ENCODE measurements at places on chromosomes 11 and 22.

- DNase-seq: no peak
These were observed 59.4 kb upstream of the CHRM4 start for GRCh38 chr11:46450846-46451477.

DNA sequence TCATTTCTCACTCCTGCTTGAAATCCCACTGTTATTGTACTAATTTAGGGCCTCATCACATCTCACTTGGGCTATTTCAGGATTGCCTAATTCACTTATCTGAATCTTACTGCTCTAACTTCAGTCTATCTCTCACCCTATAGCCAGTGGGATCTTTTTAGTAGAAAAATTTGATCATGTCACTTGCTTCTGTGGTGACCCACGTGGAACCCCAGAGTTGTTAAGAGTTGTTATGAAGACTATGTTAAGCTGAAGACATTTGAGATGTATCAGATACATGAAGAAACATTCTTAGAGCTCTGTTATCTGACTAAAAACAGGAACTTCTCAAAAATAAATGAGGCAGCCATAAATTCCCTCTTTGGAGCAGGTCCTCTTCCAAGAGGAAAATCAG lies 1375.6 kb upstream of the TENM4 start:
- DNase-seq: no peak

DNA sequence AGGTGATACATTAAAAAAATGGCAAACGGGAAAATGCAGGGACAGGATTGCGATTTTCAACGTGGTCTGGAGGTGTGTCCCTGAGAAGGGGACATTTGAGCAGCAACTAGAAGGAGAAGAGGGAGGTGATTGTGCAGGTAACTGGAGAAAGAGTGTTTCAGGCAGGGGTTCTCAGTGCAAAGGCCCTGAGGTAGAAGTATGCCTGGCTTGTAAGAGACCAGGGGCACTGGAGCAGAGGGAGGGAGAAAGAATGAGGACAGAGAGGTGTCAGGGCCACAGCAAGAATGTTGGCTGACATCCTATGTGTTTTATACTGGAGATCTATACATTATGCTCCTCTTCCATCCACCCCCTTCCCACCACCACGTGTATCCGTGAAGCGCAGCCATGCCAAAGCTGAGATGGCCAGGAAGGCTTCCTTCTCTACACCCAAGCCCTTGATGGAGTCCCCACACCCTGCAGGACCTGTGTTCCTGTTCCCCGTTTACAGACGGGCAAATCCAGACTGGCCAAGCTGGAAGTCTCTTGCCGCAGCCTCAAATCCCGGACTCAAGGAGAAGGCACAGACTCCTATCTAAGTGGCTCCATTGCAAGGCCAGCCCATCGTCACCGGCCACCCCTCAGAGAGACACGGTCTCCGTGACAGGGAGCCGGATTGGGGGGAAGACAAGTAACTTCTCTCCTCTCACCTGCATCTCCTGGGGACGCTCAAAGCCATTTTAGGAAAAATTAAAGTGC lies 416.1 kb downstream of the MN1 start:
- DNase-seq: no peak

GRCh38 chr11:27894552-27894951 lies 194.3 kb upstream of the BDNF start:
- peak; percentile 26 for DNase-seq

GRCh38 chr11:116353589-116353988 lies 419.2 kb downstream of the BUD13 start:
- DNase-seq: no peak

DNA sequence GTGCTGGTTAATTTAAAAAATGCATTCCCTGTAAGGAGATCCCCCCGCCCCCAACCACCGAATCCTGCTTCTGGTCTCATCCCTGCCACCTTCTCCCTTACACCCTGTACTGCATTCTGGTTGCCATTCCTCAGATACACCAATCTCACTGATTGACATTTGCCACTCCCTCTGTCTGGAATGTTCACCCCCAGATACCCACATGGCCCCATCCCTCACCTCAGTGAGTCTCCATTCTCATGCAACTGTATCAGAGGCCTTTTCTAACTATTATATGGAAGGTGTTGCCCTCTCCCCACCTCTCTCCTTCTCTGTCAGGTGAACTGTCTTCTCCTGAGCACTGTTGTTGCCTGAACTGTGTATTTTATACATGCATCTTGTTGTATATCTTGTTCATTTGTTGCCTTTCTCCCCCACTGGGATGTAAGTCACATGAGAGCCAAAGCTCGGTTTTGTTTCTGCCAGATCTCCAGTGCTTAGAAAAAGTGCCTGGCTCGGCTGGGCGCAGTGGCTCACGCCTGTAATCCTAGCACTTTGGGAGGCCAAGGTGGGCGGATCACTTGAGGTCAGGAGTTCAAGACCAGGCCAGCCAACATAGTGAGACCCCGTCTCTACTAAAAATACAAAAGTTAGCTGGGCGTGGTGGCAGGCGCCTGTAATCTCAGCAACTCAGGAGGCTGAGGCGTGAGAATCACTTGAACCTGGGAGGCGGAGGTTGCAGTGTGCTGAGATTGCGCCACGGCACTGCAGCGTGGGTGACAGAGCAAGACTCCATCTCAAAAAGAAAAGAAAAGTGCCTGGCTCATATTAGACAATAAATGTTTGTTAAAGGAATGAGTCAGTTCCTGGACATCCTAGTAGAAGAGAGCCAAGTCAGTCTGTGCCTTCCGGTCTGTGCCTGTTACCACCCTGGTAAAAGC lies 61.0 kb downstream of the TNRC6B start:
- peak; percentile 43 for DNase-seq

GRCh38 chr22:27972732-27973698 lies 54.0 kb upstream of the PITPNB start:
- DNase-seq: no peak

DNA sequence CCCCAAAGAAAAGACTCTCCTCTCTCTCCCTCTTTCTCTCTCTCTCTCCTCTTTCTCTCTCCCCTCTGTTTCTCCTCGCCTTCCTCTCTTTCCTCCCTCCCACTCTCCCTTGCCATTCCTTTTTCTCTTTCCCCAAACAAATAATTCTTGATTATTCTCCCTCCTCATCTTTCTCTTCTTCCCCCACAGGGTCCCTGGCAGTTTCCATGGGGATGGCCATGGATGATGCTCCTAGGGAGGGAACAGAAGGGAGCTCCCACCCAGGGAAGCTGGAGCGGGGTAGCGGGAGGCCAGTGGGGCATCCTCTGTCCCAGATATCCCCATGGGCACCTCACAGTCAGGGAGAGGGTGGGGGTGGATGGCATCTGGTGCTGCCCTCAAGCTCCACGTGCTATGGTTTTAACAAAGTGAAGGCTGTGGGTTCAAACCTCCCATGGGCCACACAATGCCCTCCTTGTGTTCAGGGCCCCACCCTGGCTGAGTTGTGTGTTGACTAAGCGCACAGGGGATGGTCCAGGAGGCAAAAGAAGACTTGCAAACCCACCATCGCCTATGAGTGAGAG lies 266.4 kb downstream of the BUD13 start:
- no peak for DNase-seq

- DNase-seq: peak; percentile 84
These were observed 52.4 kb downstream of the PACSIN2 start for GRCh38 chr22:42962295-42963230.

DNA sequence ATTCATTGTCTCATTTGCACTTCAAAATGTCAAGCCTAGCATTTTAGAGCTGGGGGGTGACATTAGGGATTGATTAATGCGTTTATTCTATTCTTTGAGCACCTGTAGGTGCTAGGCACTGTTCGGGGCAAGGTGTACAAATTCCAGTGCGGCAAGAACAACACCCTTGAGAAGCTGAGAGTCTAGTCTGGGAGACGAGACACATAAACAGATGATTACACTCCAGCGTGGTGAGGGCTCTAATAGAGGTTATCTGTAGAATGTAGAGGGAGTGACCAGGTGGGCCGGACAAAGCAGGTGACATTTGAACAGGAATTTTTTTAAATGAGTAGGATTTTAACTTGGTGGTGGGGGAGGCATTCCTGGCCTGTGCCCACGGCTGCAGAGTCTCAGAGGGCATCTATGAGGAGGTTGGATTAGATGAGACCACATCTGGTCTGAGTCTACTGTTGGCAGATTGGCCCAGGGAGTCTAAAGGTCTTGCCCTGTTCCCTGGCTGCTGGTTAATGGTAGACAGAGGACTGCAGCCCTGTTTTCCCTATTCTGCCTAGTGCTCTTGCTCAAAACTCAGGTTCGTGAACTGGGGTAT lies 970 bp downstream of the CAT start:
- DNase-seq: no peak

All from suppressor macrophage (primary cell).